ENCODE measurements at places on chromosomes 7 and 10.

- DNase-seq = no peak
Observed at GRCh38 chr7:48875045-48875916, 49.1 kb upstream of the CDC14C start.

GRCh38 chr10:128296253-128297007 is 170.2 kb upstream of the MKI67 start:
- DNase-seq = no peak

DNA sequence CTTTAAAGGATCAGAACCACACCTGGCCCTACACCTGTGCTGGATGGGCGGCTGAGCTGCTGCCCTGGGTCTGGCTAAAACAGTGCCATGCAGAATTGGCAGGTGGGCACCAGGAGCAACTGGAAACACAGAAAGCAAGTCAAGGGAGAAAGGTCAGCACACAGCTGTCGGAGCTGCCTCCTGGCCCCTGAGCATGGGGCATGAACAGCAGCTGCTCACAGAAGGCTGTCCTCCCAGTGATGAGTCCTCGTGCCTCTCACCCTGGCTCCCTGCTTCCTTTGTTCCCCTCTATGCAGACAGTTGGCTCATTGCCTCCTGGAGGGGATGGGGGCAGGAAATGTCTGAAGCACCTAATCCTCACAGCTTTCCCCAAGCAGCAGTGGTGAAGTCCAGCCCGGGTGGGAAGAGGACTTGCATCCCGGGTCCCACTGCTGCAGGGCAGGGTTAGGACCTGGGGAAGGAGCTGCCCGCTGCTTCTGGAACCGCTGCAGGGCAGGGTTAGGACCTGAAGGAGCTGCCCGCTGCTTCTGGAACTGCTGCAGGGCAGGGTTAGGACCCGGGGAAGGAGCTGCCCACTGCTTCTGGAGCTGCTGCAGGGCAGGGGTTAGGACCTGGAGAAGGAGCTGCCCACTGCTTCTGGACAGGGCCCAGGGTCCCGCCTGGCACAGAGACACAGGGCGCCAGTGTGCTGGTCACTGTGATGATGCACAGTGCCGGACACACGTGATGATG is 37.3 kb downstream of the VIPR2 start:
- DNase-seq = no peak

DNA sequence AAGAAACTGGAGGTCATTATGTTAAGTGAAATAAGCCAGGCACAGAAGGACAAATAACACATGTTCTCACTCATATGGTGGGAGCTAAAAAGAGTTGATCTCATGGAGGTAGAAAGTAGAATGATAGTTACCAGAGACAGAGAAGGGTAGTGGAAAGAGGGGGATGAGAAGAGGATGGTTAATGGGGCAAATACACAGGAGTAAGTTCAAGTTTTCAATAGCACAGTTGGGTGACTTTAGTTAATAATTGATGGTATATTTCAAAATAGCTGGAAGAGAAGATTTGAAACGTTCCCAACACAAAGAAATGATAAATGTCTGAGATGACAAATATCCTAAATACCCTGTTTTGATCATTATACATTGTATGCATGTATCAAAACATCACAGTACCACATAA is 261.8 kb downstream of the THSD7A start:
- no peak for DNase-seq

DNA sequence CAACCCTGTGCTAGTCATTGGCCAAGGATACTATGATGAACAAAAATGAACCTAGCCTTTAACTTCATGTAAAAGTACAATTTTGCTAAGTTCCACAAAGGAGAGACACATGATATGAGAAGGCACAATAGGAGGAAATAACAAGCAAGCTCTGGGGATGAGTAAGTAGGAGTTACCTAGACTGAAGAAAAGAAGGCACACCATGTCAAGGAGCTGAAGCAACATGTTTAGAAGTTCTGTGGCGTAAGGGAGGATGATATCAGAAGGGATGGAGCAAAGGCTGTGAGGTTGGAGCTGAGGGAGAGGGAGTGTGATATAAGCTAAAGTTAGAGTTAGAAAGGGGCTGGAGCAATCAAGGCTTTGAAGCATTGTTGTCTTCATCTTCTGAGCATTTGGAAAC is 25.6 kb downstream of the KIFBP start:
- no peak for DNase-seq

- DNase-seq = no peak
Observed at GRCh38 chr10:113420733-113421675, 131.8 kb upstream of the HABP2 start.

DNA sequence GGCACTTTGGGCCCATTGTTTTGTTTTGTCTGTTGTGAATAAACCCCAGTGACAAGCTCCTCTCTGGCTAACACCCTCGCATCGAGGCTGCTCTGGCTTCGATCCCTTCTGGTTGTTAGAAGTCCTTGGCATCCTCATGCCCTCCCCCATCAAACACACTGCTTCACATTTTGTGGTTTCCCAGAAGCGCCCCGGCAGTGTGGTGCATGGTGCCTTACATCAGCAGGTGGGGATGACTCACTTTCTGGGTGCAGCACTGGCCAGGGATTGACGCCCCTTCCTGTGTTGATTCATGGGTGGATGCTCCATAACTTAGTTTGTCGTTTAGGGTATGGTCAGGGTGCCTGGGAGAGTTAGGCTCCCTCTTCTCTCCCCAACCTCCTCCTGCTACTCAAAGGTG is 51.4 kb downstream of the PLPP4 start:
- no peak for DNase-seq

- DNase-seq = no peak
Observed at GRCh38 chr10:54125098-54125747, 675.8 kb downstream of the PCDH15 start.

- no peak for DNase-seq
Observed at GRCh38 chr7:18320971-18321567, 174.5 kb upstream of the HDAC9 start.

DNA sequence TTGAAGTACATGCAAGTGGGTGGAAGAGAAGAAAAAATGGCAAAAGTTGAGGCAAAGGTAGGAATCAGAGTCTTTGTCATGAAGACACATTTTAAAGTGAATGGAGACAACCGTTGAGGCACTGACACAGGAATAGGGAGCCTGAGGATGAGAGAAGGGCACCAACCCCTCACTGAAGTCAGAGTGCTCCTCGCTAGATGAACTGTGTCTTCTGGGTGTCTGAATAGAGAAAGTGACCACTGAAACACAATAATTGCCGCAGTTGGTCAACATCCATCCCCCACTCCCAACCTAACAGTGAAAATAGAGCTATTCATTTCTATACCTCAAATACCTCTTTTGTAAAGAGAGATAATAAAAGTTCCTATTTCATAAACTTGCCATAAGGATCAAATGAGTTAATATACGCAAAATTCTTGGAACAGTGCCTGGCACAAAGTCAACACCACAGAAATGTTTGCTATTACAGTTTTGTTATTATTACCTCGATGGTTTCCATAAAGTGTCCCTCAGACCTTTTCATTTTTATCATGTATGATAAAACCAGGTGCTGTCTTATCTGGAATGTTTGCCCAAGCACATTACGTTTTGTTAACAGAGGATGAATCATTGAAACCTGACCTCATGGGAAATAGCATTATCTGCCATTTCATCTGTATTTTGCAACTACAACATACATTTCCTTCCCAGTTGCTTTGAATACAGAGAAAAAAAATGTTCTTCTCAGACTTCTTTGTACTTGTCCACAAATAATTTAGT is 61.8 kb upstream of the SP4 start:
- DNase-seq = no peak

DNA sequence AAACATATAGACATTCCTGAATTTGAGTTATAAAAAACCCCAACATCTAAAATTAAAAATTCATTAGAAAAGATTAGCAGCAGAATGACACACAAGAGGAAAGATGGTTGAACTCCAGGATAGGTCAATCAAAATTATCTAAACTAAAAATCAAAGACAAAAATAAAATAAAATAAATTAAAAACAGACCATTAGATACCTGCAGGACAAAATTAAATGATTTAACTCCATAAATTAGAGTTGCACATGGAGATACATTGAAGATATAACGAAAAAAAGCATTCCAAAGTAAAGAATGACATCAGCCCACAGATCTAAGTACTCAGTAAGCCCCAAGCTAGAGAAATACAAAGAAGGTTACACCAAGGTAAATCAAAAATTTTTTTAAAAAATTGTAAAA is 226.1 kb upstream of the SORCS1 start:
- no peak for DNase-seq

- no peak for DNase-seq
Observed at GRCh38 chr7:149732111-149732561, 41.3 kb downstream of the ZNF467 start.

DNA sequence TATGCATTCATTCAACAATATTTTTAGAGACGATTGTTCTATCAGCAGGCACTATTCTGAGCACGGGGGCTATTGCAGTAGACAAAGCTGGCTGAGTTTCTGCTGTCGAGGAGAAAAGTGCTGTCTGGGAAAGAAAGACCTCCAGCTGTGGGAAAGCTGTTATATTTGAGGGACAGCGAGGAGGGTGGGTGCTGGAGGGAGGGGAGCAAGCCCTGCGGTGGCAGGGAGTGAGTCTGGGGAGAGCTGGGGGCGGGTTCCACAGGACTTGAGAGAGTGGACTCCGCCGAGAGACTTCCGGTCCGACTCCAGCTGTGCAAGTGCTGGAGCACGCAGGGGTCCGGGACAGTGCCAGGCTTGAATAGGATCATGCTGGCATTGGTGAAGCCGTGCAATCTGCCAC is 602.1 kb upstream of the FOXK1 start:
- no peak for DNase-seq

DNA sequence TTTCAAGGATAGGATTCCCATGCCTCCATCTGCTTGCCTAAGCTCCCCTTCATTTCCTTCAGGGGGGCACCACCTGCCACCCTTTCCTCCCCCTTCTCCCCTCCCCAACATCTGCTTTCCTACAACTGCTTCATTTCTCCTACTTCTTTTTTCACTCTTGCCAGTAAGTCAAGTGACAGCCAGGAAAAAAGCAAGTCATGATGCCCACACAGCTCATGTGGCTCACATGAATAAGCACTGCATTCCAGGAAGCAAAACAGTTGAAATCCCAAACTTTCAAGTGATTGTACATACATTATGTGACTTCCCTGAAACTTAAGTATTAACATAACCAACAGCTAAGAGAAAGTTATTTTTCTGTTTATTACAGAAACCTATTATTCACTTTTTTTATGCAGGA is 78.6 kb downstream of the TNS3 start:
- DNase-seq = no peak

- no peak for DNase-seq
Observed at GRCh38 chr10:49512121-49512809, 26.7 kb downstream of the ERCC6 start.

- no peak for DNase-seq
Observed at GRCh38 chr10:96244354-96244753, 27.0 kb downstream of the BLNK start.

DNA sequence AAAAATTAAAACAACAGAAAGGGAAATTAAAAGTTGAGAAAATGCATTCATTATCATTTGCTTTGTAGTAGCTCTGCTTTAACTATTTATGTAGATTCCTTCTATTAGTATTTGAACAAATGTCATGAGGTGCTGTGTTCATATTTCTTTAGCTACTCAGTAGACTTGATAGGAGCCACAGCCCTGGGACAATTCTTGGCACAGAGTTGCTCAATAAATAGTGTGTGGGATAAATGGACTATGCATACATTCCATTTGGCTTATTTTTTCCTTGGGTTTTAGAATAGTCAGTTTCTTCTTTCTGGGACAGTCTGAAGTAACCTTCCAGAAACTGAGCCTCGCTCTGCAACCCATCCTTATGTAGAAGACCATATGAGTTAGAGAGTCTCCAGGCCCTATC is 13.4 kb downstream of the RPP30 start:
- DNase-seq = no peak

GRCh38 chr10:3239066-3239919 is 66.7 kb upstream of the PITRM1 start:
- DNase-seq = peak; percentile 80

DNA sequence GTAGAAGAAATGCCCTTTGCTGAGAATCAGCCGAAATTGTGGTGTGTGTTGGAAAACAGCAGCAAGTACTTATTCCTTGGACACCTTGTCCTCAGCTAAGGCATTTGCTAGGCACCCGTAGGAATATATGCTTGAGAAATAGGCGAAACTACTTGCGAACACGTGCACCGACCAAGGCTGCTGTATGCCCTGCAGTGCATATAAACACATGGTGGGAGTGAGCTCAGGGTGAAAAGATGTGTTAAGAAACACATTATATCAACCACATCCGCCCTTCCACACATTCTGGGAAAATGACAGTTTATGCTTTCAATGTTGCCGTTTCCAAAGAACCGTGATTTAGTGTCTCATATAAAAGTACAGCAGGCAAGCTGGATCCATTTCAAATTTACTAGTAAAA is 199.2 kb downstream of the JCAD start:
- no peak for DNase-seq

GRCh38 chr10:94963901-94964300 is 25.4 kb downstream of the CYP2C9 start:
- DNase-seq = no peak

- DNase-seq = no peak
Observed at GRCh38 chr7:88042157-88042556, 108.1 kb downstream of the ADAM22 start.

DNA sequence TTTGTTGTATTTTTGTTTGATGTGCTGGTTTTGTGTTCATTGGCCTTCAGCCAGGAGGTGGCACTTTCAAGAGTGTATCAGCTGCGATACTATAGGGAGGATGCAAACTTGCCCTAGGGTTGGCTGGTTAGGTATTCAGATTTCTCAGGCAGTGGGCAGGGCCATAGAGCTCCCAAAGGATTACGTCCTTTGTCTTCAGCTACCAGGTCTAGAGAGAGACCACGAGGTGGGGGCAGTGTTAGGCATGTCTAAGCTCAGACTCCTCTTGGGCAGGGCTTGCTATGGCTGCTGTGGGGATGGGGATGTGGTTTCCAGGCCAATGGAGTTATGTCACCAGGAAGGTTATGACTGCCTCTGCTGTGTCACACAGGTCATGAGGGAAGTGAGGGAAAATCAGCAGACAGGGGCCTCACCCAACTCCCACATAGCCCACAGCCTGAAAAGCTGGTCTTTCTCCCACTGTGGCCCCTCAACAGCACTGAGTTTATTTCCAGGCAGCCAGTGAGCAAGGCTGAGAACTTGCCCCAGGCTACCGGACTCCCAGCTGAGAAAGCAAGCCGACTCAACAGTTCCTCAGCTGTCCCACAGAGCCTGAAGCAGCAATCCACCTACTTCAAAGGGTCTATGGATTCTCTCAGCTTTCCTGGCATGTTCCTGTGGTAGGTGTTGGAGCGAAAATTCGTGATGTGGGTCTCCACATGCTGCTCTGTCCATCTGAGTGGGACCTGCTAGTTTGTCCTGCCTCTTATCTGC is 227.4 kb upstream of the COBL start:
- no peak for DNase-seq

- DNase-seq = no peak
Observed at GRCh38 chr10:116429288-116429977, 1.8 kb downstream of the PNLIPRP3 start.

GRCh38 chr7:22670422-22670815 is 56.6 kb upstream of the IL6 start:
- no peak for DNase-seq
